ENCODE measurements at places on chromosomes 1 and 21.

- DNase-seq = no peak
Measured at GRCh38 chr1:107952989-107953388, 12.0 kb downstream of the VAV3 start.

- DNase-seq = no peak
Measured at GRCh38 chr1:87644579-87645190, 316.0 kb downstream of the LMO4 start.

DNA sequence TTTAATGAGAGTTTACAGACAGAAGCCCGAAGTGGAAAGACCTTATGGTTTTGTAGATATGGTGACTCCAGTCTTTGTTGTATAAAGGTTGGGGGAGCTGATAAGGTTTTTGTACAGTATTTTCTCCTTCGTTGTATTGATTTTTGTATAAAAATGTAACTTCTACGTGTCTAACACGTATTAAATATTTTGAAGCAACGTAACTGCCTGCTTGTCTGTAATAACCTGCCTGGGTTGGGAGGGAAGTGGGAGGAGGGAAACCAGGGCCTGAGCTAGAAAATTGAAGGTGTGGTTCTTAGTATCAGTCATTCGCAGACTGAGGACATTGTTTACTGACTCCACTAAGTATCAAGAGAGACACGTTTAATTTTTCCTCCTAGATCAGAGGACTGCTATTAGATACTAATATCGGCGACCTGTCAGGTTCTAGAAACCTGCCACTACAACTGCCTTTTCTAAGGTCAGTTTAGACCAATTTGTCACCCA, 2.2 kb downstream of the IER5 start:
- DNase-seq = peak; percentile 50

DNA sequence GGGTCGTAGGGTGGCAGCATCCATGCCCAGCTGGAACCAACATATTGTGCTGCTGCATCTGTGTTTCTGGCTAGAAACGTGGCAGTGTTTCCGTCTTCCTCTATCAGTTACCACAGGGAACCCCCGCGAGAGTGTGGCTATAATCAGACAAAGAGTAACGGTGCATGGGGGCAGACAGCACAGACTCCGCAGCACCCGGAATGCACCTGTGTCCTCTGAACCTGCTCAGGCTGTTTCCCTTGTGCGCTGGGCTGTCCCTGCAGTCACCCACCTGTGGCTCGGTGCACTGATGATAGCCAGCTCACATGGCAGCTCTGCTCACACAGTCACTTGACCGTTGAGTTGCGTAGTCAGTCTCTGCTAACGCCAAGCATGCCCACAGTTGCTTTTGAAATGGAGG, 11.4 kb upstream of the PCBP3 start:
- DNase-seq = no peak
